ENCODE measurements at places on chromosomes 1 and 21.

GRCh38 chr21:29300807-29301138 is 2.1 kb downstream of the BACH1 start:
- no peak for DNase-seq

- DNase-seq: no peak
Measured at GRCh38 chr1:23370709-23371584, 1.3 kb upstream of the ZNF436 start.

DNA sequence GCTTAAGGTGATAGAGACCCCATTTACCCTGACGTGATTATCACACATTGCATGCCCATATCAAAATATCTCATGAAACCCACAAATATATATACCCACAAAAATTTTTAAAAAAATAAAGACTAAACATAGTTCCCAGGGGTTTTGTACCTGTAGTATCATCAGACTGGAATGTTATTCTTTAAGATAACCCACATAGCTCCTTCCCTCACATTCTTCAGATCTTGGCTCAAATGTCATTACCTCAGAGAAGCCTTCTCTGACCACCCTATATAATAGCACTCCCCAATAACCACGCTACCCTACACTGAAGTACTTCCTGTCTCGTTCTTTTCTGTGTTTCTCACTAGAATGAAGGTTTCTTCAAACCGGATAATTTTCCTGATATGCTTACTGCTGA is 138.3 kb upstream of the SNX7 start:
- DNase-seq: no peak

- no peak for DNase-seq
Measured at GRCh38 chr1:4908486-4908885, 254.1 kb downstream of the AJAP1 start.

DNA sequence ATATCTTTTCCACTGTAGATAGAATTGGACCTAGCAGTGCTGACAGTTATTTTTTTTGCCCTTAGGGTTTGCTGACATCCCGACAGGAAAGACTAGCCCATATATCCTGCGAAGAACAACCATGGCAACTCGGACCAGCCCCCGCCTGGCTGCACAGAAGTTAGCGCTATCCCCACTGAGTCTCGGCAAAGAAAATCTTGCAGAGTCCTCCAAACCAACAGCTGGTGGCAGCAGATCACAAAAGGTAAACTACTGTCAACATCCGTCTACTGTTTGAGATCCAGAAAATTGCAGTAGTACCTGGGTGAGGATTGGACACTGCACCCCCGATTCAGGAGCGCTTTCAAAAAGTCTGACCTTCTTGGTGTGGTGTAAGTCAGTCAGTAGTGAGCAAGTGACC is 55.8 kb downstream of the CENPF start:
- no peak for DNase-seq

Measured in GM04504 (cell line).